ENCODE measurements at places on chromosomes 5 and 9.

GRCh38 chr5:124121198-124121597 is 609.2 kb downstream of the CSNK1G3 start:
- no peak for DNase-seq

DNA sequence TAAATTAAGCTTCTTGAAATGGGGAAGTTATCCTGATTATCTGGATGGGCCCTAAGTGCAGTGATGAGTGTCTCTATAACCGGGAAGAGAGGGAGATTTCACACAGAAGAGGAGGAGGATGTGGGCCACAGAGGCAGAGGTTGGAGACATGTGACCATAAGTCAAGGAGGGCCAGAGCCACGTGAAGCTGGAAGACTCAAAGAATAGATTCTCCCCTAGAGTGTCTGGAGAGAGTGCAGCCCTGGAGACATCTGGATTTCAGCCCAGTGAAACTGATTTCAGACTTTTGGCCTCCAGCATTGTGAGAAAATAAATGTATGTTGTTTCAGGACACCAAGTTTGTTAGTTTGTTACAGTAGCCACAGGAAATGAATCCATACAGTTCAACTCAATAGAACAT is 442.9 kb downstream of the NTRK2 start:
- no peak for DNase-seq

GRCh38 chr9:108860354-108860753 is 1.7 kb upstream of the ACTL7A start:
- DNase-seq = no peak

DNA sequence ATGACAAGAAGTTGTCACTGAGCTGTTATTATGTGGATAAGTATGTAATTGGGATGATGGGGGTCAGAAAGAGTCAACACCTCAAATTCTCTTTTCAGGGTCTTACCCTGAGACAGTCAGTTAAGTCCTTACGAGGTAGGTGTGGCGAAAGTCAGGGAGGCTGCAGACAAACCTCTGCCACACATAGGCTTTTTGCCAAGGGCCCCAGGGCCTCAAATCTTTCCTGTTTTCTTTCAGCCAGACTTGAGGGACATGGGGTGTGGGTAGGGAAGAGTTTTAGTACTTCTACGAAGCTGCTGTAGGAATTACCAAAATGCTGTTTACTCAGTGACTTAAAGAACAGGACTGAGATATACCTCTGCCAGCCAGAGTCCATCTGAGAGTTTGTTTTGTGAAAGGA is 13.8 kb downstream of the OR2S2 start:
- no peak for DNase-seq

GRCh38 chr5:149526845-149527590 is 24.2 kb downstream of the CSNK1A1 start:
- DNase-seq = no peak

- DNase-seq = no peak
These were observed 149.7 kb upstream of the IER5L start for GRCh38 chr9:129327552-129328328.

DNA sequence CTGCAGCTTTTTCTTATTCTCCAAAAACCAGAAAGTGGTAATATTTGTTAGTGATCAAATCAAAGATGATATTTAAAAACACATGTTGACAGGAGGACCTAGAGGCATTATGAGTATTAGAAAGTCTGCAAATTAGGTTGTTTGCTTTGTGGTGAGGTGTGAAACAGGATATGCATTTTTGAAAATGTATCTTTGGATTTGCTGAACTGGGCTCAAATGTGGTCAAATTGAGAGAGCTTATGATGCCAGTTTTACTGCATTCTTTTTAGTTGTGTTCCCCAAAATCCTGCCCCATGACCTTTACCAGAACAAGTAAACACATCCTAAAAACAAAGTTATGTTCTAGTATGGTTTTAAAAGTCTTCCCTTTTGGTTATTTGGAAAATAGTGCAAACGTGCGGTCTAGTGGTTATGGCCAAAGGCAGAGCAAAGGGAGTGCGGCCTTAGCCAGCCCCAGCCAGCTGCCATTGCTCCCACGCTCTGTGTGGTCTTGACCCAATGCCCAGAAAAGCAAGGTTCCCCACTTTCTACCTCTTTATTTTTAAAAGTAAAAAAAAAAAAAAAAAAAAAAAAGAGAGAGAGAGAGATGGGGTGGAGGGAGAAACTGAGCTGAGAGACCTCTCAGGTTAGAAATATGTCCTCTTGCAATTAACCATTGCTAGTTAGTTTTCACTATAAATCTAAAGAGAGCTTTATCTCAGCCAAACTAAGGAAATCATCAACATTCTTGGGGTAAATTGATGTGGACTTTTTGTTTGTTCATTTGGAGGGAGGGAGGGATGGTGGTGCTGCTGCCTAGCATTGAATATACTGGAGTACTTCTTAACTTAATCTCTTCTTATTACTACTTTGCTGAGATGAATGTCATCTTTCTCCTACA is 176.6 kb downstream of the ARHGAP26 start:
- DNase-seq = no peak

- DNase-seq = no peak
These were observed 1175.5 kb downstream of the DTWD2 start for GRCh38 chr5:117812861-117813260.

DNA sequence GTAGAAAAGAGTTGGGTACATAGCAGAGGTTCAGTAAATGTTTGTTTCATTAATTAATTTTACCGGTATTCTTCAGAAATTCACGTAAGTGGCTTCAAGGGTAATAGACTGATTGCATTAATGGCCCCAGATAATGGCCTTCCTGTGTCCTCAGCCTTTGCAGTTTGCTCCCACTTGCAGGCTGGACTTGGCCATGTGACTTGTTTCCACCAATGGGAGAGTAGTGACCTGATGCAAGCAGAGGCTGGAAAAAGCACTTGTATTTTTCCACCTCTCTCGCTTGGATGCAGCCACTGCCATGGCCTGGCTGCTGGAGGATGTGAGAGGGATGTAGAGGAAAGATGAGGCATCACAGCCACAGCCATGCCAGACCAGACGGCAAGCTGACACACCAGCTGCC is 480.9 kb downstream of the CDK5RAP2 start:
- no peak for DNase-seq

- DNase-seq = no peak
These were observed 57.9 kb downstream of the ABHD17B start for GRCh38 chr9:71853084-71853483.

DNA sequence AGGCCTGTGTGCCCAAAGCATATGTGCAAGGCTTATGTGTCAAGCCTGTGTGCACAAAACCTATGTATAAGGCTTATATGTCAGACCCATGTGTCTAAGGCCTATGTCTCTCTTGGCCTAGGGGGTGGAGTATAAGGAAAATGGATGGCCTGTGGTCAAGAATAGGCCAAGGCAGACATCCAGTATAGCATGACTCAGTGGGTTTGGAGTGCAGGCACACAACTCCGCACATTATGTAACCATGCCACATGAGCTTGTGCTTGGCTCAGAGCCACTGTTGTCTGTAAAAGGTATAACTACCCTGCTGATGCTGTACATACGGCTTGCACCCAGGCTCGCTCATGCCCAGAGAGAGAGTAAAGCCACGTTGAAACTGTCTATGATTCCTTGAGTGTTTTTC is 626.4 kb upstream of the NUDT12 start:
- DNase-seq = no peak

GRCh38 chr5:154967421-154968024 is 26.6 kb downstream of the MRPL22 start:
- DNase-seq = no peak

DNA sequence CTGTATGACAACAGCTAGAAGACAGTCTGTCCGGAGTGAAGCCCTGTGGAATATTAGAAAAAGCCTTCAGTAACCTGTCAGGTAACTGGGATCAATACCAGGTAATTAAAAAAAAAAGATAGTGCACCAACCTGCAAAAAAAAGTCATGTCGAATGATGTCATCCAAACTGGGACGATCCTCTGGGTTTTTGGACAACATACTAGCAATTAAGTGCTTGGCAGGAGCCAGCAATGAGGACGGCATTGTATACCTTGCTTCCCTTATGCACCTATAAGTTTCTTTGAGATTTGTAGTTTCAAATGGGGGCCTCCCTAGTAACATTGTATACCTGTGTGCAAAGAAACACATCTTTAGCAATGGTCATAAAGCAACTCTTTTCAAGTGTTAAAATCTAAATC is 2.8 kb downstream of the PLK2 start:
- no peak for DNase-seq

GRCh38 chr5:154723740-154724505 is 31.3 kb upstream of the LARP1 start:
- DNase-seq = no peak

DNA sequence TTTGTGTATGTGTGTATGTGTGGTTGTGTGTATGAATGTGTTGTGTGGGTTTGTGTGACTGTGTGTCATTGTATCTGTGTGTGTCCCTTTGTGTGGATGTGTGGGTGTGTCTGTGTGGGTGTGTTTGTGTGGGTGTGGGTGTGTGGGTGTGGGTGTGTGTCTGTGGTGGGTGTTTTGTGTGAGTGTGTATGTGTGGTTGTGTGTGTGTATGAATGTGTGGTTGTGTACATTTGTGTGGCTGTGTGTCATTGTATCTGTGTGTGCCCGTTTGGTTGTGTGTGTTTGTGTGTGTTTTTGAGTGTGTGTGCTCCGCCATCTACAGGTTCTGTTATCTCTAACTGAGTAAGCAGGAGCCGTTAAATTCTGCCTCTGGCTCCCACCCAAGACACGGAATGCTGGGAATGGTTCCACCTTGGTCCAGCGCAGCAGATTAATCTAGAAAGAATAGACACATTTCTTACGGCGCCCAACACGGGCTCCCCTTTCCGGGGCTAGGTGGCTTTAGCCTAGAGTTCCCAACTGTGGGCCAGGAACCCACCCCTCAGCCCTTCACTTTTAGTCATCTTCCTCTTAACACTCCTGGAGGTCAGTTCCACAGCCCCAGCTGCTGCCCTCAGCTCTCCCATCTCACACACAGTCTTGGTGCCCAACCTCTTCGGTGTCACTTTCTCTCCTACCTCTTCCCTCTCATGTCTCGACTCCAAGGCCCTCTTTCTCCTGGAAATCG is 197.1 kb downstream of the TTLL11 start:
- no peak for DNase-seq

- DNase-seq = no peak
These were observed 41.7 kb downstream of the C5orf15 start for GRCh38 chr5:133926489-133927299.

- DNase-seq = no peak
These were observed 391 bp upstream of the NRG2 start for GRCh38 chr5:140043508-140043872.

DNA sequence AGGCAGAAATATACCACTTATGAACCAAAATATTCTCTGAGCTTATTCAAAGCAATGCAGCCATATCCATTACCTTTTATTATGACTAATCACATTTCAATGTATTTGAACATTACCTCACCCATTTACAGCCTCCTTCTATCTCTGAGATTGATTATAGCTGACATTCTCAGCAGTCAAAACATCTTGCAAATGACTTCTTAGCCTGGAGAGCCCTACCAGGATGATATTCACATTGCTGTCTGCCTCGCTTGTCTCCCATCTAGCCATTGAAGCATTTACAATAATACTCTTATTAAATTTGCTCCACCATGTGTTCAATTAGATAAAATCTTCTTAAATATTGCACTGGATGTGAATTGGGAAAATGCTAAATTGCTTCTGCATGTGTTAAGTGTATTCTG is 1879.9 kb upstream of the ACO1 start:
- no peak for DNase-seq

DNA sequence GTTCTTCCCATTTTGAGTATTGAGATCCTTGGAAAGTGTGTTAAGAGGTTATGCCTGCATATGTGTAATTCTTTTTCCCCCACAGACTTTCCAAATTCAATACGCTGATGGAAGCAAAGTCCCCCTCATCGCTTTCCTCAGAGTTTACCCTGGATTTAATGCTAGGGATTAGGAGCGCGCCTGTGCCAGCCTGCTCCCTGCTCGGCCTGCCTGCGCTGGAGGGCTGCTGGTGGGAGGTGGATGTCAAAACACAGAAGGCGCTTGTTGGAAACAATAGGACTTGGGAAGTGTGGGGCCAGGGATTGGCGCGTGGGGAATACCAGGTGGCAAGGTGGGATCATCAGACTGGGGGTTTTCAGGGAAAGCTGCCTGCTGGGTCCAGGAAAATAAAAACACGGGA is 39.8 kb upstream of the PTCH1 start:
- DNase-seq = no peak

DNA sequence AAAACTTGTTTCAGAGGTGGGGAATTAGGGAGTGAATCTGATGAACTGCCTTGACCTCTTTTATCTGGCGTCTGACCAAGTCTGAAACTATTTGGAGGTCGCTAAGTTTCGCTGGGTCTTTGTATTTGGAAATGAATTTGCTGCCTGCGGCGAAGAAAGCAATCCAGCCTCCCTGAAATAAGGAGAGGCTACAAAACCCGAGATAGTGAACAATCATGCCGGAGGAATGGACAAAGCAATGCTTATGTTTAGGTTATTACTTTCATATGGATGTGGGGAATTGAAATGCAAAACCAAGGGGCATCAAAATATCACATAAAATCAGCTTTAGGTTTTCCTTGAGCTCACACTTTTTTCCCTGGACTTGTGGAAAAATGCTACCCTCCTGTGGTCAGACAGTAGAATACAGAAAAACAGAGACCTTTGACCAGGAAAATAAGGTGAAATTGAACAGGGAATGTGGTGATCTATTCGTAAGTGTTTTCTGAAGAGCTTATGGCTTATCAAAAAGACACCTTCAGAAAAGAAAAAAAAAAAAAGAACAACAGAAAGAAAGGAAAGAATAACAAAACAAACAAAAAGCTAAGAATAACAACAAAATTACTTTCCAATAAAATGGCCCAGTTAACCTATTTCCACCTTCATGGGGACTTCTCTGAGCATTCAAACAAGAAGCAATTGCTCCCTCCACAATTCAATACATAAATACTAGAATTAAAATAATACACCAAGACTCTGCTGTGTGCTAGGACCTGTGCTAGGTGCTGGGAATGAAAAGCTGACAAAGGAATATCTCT is 68.6 kb upstream of the DPYSL3 start:
- no peak for DNase-seq

- no peak for DNase-seq
These were observed 163.4 kb downstream of the RGS3 start for GRCh38 chr9:113626735-113627495.

- DNase-seq = no peak
These were observed at the start of gene HAPLN1 for GRCh38 chr5:83720836-83721537. HAPLN1 (minus strand) TSS chr5:83720855; CDS start chr5:83673523, 47,332 bp downstream.

- DNase-seq = no peak
These were observed 6.9 kb downstream of the FGD3 start for GRCh38 chr9:92954049-92954861.

Data from AG09319 (cell line).